NCI-H1694 (cell line): ENCODE measurements at places on chromosomes 3 and 15.

GRCh38 chr3:190266265-190266912, 55.9 kb downstream of the CLDN1 start:
- no peak for DNase-seq

- no peak for DNase-seq
Measured at GRCh38 chr15:83746231-83746630, 92.3 kb downstream of the ADAMTSL3 start.

- DNase-seq, result no peak
Measured at GRCh38 chr15:47715856-47716445, 1.4 kb upstream of the SEMA6D start.

- DNase-seq, result no peak
Measured at GRCh38 chr3:156207802-156208685, 87.7 kb downstream of the KCNAB1 start.

- no peak for DNase-seq
Measured at GRCh38 chr3:133488785-133489367, 84.6 kb upstream of the CDV3 start.

DNA sequence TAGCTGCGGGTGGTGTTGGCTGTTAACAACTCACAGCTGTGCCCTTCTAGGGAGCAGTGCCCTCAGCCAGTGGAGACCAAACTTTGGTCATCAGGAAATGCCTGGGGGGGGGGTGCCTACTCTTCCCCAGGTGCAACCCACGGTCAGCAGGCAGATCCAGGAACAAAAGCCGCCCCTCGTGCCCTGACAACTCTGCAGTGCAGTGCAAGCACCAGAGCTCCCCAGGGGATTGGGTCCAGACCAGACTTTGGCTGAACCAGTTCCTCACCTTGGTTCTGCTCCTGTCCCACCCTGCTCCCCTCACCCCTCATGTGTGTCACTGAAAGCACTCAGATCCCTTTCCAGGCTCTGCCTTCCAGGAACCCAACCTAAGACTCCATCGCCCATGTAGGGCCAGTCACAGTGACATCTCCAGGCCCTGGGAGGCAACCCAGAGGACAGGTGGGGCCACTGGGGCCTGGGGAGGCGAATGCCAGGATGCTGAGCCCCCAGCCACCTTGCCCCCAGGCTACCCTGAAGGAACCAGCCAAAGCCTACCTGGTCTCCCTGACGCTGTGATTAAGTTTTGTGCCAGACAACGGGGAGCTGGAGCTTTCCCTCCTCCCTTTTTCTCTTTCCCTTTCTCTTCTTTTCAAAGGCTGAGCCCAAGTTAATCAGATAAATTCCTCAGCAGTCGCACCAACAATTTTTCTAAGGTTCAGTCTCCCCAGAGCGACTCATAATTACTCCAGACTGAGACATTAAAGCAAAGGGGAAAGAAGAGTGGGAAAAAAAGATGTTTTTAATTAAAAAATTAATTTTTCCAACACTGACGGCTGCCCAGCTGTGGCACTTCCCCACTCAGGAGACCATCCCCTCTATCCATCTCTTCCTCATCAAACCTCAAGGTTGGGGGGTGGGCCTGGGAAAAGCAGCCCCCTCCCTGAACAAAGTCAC, 207.5 kb upstream of the LINGO1 start:
- no peak for DNase-seq

DNA sequence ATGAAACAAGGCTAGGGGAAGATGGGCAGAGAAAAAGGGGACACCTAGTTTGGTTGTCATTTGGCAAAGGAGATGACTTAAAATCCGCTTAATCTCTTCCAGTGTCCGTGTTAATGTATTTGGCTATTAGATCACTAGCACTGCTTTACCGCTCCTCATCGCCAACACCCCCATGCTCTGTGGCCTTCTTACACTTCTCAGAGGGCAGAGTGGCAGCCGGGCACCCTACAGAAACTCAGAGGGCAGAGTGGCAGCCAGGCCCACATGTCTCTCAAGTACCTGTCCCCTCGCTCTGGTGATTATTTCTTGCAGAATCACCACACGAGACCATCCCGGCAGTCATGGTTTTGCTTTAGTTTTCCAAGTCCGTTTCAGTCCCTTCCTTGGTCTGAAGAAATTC, 39.6 kb downstream of the DNASE1L3 start:
- DNase-seq, result no peak

GRCh38 chr15:31160740-31161495, 59.4 kb upstream of the TRPM1 start:
- DNase-seq, result no peak

DNA sequence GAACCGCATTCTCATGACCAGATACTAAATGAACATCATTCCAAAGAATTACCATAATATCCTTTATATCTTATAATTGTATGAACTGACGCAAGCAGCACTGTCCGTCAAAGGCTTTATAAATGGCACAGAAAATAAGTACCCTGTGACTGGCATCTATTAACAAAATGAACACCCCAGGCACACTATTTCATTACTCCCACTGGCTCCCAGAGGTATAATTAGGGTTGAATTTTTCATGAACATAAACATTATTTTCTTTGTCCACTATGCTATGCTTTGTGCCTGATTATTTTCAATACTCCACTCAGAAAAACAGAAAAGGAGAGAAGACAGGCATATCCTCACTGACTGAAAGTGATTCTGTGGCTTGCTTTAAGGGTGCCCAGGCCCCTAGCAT, 71.1 kb downstream of the LYZL4 start:
- no peak for DNase-seq

- DNase-seq, result no peak
Measured at GRCh38 chr3:15451216-15452113, 24.1 kb downstream of the EAF1 start.

GRCh38 chr3:31829826-31830426, 151.1 kb downstream of the OSBPL10 start:
- no peak for DNase-seq

GRCh38 chr3:62667714-62668113, 207.5 kb downstream of the CADPS start:
- DNase-seq, result no peak

DNA sequence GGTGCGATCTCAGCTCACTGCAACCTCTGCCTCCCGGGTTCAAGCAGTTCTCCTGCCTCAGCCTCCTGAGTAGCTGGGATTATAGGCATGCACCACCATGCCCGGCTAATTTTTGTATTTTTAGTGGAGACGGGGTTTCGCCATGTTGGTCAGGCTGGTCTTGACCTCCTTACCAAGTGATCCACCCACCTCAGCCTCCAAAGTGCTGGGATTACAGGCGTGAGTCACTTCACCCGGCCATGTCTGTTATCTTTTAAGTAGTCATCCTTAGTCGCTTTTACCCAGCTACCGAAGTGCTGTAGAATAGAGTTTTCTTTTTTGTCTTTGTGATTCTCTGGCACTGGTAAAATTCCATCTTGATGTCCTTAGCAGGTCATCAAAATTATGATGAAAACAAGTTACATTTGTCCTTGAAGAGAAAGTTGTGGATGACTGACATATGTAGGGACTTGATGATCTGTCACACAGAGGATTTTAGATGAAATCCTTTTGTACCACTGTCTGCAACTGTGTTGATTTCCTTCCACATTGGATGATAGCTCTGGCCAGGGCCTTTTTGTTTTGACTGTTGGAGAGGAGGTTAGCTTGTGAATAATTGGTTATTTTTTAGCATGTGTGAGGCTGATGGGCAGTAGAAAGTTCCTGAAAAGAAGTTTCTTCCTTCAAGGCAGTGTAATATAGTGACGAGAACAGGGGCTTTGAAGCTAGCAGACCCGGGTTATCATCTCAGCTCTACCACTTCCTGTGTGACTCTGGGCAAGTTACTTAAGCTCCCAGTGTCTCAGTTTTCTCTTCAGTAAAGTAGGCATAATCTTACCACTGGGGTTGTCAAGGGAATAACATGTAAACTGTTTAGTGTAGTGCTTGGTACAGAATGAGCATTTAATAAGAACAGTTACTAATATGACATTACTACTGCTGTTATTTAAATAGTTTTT, 18.8 kb downstream of the ATG7 start:
- DNase-seq, result no peak

- DNase-seq, result no peak
Measured at GRCh38 chr15:70741677-70742293, 21.6 kb downstream of the UACA start.

GRCh38 chr3:106140431-106140830, 271.6 kb upstream of the CBLB start:
- DNase-seq, result no peak

GRCh38 chr3:194100856-194101390, 35.0 kb upstream of the HES1 start:
- DNase-seq, result no peak

DNA sequence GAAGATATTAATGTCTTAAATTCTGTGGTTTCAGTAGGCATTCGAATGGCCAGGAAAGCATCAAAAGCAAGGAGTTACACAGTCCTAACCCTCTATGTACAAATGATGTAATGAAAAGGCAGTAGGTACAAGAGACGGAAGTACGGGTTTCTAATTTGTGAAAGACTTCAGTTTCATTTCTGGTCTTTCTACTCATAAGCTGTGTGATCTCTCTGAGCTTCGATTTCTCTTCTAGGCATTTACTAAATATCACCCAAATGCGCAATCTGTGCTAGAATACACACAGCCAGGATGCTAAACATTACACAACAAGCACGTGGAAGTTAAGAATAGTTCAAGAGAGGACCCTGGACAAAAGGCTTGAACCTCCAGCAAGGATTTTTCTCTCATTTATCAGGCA, 17.9 kb upstream of the STIMATE start:
- no peak for DNase-seq

DNA sequence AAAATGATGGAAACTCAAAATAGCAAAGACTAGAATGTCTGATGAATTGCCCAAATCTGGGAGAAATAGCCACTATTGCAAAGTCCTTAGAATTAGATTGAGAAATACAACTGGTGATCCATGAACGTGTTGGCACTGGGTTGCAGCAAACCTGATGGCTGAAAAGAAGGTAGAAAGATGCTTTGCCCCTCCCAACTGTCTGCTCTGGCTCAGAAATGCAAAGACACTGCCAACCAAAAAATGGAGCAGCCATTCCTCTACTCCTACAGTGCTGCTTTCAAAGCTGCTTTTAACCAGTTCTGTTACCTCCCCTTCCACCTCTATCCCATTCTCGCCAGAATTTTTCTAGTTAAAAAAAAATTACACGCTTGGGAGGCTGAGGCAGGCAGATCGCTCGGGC, 60.7 kb downstream of the CPA3 start:
- no peak for DNase-seq

DNA sequence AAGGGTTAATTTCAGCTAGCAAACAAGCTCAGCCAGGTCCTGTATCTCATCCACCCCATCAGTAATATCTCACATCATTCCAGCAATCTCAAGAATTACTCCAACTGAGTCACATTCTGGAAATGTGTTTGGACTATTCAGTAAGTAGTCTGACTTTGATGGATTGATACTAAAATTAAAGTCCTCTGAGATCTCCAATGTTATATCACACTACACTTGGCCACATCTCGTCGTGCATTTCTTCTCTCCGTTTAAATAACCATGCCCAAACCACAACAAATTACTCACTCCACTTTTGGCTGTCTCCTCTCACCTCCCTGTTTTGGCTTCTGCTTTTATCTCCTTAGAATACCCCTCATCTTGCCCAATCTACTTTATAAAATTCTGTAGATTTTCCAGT, 292.2 kb downstream of the PYDC2 start:
- DNase-seq, result no peak

DNA sequence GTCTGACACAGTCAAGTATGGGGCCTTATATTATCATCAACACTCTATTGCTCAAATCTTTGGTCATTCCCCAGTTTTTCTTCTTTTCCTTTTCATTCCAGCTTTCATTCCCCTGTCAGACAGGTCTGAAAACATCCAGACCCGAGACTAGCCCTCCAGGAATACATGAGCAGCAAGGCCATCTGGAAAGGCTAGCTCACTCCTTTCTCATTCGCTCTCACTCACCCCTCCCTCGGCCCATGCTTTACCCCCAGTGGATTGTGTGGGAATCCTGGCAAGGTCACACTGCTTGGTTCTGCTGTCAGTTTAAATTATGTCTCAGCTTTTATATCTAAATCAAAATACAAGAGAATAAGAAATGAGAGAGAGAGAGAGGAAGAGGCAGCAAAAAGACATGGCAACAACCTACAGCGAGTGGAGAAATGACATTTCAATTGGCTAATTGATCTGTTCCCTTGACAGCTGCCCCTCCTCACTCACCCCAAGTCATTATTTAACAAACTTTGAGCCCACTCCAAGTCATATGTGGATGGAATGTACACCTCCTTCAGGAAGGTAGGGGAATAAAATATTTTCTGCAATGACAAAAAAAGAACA, 962.2 kb downstream of the TUSC7 start:
- DNase-seq, result no peak

DNA sequence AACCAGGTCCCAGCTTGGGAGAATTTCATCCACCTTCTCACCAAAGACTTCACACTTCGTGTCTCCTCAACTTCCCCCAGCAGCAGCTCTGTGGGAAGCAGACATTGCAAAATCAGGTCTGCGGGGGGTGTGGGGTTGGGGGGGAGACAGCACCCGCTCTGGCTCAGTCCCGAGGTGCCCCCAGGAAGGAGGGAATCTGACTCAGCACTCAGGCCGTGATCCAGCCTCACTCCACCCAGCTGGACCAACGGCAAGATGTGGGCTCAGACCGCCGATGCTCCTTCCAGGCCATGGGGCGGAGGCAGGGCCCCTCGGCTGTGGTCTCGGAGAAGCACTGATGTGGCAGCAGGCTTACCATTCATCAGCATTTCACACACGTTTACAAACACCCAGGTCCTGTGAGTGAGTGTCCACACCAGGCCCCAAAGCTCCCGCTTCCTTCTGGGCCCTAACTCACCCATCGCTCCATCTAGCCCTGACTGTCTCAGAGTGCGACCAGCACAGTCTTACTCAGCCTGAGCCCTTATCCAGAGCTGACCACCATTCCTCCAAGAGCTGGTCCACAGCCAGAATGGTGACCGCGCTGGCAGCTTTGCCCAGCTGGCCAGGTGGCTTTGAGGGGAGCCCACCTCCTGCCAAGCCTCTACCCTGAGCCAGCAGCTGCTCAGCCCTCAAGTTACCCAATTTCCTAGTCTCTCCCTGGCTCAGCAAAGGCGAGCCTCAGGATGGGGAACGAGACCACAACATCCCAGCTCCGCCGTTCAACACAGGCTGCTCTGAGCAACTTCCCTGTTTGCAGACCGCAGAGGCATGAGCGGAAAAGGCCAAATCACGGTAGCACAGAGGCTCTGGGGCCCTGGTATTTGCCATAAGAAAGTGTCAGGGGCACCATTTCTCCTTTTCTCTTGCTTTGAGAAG, 3.3 kb downstream of the STAB1 start:
- no peak for DNase-seq

- no peak for DNase-seq
Measured at GRCh38 chr3:43770426-43771103, 79.8 kb downstream of the ABHD5 start.
